ENCODE measurements at places on chromosomes 16 and 17.

GRCh38 chr17:21464611-21465021, 88.5 kb downstream of the KCNJ12 start:
- DNase-seq, result no peak

DNA sequence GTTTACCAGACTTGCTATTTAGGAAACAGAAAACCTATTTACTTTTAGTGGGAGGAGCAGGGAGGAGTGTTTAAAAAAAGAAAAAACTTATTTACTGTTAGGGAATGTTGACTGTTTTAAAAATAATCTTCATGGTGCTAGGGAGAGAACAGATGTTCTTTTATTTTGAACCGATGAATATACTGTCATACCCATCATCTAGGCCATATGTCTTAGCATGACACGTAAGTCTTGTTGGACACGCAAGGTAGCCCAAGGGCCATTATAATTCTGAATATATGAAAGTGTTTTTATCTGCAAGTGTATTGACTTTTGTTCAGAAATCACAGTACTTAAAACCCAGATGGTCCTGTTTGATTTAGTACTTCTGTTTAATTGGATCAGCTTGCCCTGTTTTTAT, 11.6 kb downstream of the WIPF2 start:
- no peak for DNase-seq

DNA sequence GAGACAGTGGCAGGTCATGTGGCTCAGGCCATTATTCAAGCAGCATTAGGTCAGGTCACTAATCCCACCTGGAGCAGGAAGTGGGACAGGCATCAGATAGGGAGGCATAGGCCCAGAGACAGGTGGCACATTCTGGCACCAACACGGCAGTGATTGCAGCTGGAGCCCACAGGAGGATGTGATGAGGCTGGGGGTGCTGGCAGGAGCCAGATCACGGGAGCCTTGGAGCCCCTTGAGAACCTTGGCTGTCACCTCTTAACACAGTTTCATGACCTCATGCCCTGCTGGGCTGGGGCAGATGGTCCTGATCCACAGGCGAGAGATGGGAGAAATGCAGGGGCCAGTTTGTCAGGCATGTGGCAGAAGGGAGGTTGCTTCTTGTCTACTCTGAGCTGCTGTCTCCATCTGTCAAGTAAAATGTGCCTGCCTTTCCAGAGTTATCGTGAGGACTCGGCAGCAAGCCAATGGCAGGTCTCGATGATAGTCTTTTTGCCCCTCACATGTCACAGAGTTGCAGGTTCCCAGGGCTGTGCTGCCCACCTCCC, 109.6 kb downstream of the CLEC16A start:
- no peak for DNase-seq

DNA sequence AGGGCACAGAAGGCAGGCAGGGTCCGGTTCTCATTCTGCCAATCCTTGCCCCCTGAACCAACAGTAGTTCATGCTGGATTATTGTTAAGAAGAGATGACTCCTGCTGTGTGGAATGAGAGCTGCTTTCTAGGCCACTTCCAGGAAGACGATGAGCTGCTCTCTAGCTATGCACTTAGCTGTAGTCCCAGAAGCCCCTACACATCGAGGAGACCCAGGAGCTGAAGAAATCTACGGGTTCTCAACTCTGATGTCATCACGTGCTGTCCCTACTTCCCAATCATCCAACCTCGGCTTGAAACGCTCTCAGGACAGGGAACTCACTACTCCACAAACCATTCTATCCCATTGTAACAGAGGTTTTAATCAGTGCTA, 29.0 kb upstream of the EMP2 start:
- DNase-seq, result no peak

DNA sequence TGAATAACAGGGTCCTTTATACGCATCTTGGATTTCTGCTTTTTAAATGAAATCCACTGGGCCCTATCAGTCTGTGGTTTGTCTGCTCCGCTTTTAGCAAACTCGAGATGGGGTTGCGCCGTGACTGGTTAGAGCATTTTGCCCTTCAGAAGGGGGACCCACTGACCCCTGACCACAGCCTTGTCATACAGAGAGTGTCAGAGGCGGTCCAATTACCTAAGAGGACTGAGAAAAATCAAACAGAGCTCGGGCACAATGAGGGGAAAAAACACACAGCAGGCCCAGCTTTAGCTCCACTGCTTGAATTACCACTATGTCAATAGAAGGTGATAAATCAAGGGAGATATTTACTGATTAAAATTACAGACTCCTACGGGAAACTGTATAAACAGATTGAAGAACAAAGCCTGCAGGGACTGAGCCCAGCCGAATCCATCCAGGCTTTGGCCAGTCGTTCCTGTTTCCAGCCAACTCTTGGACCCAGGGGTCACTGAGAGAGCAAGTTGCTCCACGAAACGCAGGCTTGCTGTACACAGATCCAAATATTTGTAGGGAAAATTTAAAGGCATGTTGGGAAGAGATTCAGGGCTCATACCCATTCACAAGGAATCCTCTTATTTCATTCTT, 131.9 kb upstream of the ZFHX3 start:
- DNase-seq, result peak; percentile 6

- DNase-seq, result peak; percentile 44
These were observed 562 bp downstream of the ZC3H7A start for GRCh38 chr16:11796227-11797165.

GRCh38 chr16:50800074-50800473, 58.2 kb downstream of the CYLD start:
- DNase-seq, result no peak

GRCh38 chr17:74452033-74452840, 14.2 kb upstream of the CD300A start:
- DNase-seq, result no peak

GRCh38 chr17:61253362-61253761, 146.3 kb upstream of the TBX2 start:
- no peak for DNase-seq

DNA sequence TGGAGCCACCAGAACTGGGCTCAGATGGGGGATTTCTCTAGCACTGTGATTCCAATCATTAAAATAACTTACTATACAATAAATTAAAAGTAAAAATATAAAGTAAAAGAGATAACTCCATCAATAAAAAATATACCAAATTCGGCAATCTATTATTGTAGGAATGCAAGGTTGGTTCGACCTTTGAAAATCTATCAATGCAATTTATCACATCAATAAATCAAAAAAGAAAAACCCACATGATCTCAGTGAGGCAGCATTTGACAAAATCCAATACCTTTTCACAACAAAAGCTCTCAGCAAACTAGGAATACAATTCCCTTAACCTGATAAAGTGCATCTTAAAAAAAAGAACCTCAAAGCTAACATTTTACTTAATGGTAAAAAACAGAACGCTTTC, 17.0 kb downstream of the RAB40B start:
- DNase-seq, result no peak

DNA sequence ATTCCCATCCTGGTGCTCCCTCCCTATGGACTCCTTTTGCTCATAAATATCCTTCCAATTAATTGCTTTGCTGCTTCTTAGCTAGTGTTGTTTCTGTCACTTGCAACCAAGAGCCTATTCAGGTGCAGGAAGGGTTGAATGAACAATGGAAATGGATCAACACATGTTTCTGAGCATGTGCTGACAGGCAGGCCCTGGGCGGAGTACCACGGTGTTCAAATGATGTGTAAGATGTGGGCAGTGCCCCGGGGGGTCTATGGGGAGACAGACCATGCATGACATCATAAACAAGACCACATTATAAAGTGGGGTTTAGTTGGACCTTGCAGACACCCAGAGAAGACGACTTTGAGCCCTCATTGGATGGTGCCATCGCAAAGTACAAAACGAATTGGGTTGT, 48.4 kb upstream of the MEOX1 start:
- no peak for DNase-seq

GRCh38 chr17:65783845-65784334, 222.4 kb upstream of the AXIN2 start:
- DNase-seq, result no peak

GRCh38 chr16:49750341-49751000, 105.4 kb downstream of the ZNF423 start:
- no peak for DNase-seq

GRCh38 chr17:64992325-64992802, 64.2 kb downstream of the GNA13 start:
- DNase-seq, result no peak

DNA sequence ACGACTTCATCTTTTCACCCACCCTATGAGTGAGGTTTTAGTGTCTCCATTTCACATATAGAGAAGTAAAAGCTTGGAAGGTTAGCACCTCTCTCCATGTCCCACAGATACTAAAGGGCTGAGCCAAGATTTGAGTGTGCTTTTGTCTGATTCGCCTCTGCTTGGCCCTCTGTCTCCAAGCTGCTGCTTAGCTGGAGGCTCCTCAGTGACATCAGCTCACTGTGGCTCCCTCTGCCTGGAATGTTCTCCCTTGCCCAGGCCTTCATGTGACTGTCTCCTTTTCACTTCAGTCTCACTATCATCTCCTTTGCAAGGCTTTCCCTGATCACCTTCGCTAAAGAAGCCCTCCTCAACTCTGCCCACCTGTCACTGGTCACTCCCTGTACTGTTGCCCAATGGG, 84.5 kb upstream of the HSBP1 start:
- DNase-seq, result no peak

DNA sequence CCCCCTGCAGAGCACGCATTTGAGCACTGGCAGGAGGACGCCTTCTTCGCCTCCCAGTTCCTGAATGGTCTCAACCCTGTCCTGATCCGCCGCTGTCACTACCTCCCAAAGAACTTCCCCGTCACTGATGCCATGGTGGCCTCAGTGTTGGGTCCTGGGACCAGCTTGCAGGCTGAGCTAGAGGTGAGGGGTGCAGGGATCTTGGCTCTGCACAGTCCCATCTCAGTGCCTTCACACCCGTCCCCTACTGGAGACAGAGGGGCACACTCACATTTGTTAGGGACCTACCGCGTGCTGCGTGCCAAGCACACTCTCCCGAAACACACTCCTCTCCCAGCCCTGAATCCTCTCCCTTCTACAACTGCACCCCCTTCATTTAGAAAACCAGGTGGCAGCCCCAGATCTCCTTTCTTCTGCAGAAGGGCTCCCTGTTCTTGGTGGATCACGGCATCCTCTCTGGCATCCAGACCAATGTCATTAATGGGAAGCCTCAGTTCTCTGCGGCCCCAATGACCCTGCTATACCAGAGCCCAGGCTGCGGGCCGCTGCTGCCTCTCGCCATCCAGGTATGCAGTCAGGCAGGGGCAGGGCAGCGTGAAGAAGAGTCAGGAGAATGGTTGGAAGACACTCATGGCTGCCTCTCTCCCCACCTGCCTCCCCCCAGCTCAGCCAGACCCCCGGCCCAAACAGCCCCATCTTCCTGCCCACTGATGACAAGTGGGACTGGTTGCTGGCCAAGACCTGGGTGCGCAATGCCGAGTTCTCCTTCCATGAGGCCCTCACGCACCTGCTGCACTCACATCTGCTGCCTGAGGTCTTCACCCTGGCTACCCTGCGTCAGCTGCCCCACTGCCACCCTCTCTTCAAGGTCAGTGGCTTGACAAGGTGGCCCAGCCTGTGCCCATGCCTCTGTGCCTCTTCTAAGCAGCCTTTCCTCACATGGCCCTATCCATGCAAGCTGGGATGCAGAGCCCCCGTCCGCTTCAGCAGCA, 6.3 kb downstream of the ALOX15B start:
- DNase-seq, result no peak

- no peak for DNase-seq
These were observed 45.4 kb downstream of the COG7 start for GRCh38 chr16:23407436-23408127.
